ENCODE measurements at places on chromosomes 11 and 22. TPM values are rescaled to one million over a fixed set of nuclear protein-coding genes. Genes with fewer than 3 reads are reported as not detected.

The ALX4 gene
- total RNA-seq, result 34.2 TPM

The MS4A12 gene
- not detected for total RNA-seq

DNA sequence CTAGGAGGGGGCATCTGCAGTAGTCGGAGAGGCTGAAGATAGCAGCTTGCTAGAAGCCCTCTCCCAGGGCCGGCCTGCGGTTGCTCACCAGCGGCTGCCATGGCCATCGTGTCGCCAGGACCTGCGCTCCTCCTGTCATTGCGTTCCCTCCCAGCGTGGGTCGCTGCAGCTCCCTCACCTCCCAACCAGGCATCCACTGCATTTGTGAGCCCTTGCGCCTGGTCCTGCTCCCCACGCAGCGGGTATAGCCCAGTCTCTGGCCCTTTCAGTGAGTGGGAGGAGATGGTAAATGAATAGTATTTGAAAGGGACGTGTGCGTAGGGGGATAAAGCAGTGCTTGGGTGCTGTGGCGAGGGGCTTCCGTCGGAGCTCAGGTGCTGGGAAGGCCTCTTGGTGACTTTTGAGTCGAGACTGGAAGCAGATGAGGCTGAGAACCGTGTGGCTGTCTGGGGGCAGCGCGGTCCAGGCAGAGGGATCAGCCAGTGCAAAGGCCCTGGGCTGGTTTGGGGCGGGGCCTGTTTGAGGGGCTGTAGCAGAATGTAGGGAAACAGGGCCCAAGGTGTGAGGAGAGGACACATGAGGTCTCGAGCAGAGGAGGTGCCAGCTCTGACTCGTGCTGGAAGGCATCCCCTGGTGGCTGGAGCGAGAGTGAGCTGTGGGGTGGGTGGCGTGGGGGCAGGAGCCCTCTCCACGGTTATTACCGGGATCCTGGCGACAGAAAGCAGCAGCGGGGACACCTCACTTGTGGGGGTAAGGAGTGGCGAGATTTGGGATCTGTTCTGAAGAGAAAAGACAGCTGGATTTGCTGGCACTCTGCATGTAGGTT is 39.3 kb downstream of the LRP5 start:
- no peak for DNase-seq

DNA sequence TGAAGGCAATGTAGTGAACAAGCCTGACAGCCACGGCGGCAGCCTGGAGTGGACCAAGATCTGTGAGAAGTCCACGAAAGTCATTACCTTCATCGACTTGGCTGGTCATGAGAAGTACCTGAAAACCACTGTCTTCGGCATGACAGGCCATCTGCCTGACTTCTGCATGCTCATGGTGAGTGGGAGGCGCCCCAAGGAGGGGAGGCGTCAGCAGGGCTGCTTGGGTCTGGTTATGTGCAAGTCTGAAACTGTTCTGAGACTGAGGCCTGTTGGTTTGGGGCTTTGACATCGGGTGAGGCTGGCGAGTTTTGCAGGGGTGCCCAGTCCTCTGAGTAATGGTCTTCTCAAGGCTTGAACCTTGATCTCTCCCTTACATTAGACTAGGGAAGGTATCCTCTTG is 11.1 kb downstream of the GTPBP1 start:
- no peak for DNase-seq

DNA sequence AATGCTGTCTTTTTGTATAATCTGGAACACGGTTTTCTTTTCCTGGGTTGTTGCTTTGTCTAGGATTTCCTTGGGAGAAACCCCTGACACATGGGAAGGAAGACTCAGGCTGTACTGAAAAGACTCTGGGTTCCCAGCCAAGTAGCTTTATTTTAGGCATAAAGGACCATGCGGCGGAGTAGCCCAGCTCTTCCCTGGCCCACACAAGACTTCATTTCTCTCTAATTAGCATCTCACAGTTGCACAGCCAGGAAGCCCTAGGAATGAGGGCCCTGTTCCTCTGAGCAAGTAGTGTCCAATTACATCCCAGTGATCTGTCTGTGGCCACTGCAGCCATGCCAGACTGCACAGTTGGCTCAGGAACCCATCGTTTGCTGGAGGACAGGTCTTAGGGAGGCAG is 319.5 kb downstream of the TENM4 start:
- DNase-seq, result peak; percentile 12

DNA sequence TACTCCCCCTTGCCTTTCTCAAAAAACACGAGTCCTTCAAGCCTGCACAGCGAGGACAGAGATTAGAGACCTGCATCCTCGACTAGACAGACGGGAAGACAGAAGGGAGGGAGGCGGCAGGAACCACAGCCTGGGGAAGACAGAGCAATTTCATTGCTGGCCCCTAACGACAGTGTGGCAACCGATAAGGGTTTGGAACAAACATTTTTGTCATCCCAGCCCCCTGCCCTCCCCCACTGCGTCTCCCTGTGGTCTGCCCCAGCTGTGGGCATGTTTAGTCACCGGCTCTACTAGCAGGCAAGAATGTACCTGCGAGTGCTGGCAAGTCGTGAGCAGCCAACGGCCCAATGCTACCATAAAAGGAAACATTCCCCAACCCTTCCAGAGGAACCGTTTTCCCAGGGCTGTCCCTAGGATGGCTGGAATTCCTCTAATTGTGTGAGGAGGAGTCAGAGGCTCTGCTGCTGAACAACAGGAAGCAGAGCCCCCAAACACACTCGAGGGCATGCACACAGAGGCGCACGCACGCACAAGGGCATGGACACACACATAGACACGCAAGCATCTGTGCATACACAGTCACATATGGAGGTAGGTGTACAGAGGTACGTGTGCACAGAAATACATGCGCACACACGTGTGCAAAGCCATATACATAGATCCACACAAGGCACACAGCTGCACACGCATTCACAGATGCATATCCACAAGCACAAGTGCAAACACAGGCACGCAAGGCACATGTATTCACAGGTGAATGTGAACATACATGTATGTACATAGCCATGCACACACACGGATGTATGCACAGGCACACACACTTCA is 58.3 kb downstream of the MYH9 start:
- peak; percentile 78 for DNase-seq

GRCh38 chr11:85423316-85423715 is 203.8 kb downstream of the DLG2 start:
- no peak for DNase-seq

- no peak for DNase-seq
Measured at GRCh38 chr22:24178502-24179440, 2.5 kb upstream of the SUSD2 start.

DNA sequence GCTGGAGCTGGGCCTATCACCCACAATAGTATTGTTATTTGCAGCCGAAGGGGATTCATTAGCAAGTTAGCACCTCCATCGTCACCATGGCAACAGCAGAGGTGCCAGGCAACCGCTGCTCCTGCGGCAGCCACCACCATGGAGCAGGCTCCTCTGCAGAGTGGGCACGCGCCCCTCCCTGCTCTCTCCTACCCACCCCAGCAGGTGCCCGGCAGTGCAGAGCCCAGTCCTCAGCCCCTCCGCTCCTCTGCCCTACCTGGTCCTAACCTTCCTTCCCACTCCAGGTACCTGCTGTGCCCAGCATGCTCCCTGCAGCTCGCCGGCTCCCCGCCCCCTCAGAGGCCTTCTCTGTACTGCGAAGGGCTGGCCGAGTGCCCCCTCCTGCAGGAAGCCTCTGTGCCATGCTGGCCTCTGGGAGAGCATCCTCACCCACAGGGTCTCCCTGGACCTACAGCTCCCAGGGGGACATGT is 3.6 kb downstream of the DUSP8 start:
- DNase-seq, result no peak

DNA sequence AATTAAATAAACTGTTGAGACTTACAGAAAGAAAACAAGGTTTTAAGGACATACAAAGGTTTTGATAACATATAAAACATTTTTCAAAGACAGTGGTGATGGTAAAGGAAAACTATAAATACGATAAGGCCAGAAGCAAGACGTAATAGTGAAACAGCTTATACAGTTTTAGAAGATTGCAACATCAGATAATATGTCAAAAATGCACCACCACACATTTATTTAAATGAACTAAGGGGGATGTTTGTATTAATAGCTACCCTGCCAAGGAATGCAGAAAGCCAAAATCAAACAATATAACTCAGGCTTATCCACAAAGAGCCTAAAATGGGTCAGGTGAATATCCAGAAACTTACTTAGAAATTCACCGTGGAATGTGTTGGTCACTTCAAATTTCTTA is 981.6 kb upstream of the FAT3 start:
- no peak for DNase-seq

DNA sequence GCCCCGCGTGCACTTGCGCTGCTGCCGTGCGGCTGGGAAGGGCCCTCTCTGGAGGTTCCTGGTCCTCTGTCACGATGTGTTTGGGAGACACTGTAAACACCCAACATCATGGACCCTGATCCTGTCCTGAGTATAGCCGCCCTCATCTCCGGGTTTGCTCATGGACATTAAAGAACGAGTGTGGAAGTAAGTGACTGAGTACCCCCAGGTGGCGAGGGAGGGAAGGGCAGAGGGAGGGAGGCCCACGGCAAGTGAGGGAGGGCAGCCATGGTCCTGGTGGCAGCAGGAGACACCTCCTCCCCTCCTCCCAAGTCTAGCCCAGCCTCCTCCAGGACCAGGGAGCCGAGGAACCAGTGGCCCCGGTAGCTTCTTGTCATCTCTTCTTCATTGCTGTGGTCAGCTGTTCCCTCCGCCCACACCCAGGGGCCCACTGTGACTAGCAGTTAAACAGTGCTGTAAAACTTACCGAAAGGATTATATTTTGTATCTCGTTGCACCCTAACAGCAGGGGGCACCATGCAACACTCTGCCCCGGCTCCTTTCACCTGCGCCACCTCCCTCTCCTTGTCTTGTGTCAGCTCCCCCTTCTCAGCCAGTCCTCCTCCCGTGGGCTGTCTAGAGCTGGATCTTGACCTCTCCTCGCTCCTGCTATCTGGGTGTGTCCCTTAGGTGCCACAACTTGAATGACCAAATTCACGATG is 566.5 kb upstream of the B3GAT1 start:
- DNase-seq, result no peak

DNA sequence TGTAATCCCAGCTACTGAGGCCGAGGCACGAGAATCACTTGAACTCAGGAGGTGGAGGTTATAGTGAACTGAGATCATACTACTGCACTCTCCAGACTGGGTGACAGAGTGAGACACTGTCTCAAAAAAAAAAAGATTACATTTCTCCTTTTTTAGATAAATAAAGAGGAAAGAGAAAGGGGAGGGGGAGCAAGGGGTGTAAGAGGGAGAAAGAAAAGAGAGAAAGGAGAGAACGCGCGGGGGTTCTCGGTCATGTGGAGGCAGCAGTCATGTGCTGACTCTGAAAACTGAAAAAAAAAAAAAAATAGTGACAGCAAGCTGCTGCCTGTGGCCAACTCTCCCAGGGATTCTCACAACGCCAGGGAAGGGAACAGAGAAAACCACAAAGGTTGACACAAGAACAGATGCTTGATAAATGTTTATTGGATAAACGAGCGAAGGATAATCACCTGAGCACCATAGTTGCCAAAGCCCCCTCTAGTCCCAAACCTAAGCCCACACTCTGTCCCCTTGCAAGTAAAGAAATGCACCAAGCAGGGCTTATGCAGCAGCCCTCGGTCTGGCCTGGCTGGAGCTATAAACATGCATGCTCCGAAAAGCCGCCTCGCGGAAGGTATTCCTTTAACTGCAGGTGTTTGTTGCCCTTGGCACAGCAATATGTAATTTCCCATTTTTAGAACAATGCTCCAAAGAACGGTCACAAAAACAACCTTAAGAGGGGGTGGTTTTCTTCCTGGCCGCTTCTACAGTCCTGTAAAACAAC is 14.5 kb downstream of the SCGB1A1 start:
- DNase-seq, result peak; percentile 40

DNA sequence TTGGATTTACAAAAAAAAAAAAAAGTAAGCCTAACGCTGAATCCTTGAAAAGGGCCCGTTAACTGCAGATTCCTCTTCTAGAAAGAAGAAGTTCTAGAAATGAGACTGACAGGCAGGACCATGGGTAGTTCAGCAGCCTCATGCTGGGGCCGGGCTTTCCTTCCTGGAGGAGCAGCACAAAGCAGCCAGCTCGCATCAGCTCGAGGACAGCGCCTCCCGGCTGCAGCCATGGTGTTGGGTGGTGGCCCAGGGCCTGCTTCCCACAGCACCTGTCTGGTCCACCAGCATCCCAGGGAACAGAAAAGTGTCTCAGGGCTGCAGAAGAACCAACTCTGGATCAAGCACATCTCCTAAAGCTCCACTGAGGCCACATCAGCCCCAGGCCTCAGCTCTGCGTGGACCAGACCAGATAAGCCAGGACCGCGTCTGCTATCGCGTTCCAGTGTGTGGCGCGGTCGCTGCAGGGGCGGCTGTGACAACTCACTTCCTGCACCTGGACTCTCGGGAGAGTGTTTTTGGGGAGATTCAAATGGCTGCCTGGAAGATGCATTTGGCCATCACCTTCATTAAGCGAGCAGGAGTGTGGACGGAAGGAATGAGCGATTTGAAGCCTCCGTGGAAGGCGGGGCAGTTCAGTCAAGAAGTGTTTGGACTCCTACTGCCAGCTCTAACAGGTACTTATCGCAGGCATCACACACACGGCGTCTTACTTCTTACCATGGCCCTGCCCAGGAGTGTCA is 53.5 kb downstream of the MYH9 start:
- no peak for DNase-seq

DNA sequence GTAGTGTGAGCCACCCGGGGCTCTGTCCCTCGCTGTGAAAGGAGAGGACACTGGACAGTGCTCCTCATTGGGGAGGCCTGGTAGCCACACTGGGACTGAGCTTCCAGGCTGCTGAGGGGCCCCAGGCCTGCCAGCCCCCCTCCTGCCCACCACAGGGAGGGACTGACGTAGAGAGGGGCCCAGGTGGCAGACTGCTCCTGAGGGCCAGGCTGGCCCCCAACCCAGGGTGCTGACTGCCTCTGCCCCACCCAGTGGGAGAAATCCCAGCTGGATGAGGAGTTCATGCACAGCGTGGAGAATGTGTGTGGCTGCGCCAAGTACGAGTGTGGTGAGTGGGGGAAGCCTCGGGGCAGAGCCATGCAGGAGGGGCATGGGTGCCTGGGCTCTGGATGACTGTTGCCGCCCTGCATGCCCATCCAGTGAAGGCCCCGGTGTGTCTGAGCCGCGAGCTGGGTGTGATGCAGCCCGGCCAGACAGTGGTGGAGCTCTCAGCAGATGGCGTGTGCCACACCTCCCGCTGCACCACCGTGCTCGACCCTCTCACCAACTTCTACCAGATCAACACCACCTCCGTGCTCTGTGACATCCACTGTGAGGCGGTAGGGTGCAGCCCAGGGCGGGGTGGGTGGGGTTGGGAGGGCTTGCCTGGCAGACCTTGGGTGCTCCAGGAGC is 78.7 kb upstream of the MYOD1 start:
- DNase-seq, result no peak

GRCh38 chr11:71268706-71269321 is 16.4 kb upstream of the SHANK2 start:
- no peak for DNase-seq

DNA sequence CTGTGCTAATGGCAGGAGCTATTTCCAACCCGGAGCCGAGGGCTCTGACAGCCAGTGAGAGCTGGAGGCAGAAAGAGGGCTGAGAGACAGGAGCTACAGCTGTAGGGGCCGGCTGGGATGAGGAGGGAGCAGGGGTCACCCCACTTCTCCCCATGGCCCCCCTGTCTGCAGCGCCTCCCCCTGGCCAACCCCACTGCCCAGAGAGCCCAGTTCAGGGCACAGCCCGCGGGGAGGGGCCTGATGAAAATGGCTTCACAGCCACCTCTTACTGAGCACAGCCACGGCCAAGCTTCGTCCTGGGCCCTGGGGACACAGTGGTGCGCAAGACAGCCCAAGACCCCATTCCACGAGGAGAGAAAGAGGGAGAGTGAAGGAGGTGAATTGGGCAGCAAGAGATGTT is 27.9 kb downstream of the RPL3 start:
- DNase-seq, result no peak
